ENCODE measurements at places on chromosomes 5 and 9. TPM values are rescaled to one million over a fixed set of nuclear protein-coding genes. Genes with fewer than 3 reads are reported as not detected.
A peak's percentile ranks its signal among the peaks of the same experiment; 100 is the strongest.

DNA sequence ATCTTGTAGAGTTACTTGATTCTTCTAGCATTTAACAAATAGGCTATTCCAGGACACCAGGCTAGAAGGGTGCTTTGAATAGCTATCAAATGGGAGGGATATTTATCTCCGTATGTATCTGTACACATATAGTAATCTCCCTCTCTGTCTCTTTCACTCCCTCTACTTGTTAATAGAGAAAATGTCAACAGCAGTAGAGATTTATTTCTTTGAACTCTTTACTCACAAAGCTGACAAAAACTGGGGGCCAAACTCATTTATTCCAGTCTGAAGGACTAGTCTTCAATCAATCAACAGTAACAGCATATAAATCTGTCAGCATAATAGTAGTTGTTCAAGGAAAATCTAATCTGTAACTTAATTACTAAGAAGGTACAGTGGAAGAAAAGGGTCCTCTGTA lies 78.2 kb upstream of the FER start:
- no peak for DNase-seq

DNA sequence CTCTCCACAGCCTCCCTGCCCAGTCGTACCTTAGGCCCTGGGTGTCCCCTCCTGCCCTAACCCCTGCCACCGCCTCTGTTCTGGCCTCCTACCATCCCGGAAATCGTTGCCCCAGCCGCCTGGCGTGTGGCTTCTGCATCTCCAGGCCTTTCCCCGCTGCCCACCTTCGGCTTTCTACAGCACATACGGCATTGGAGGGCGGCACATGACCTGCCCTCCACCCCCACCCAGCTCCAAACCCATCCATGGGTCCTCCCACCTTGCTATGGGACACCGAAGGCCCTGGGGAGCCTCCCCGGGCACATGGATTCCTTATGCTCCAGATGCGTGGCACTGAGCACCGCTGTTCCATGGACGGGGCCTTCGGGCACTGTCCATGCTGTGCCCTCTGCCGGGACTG lies 32.0 kb downstream of the FGF18 start:
- DNase-seq: no peak

DNA sequence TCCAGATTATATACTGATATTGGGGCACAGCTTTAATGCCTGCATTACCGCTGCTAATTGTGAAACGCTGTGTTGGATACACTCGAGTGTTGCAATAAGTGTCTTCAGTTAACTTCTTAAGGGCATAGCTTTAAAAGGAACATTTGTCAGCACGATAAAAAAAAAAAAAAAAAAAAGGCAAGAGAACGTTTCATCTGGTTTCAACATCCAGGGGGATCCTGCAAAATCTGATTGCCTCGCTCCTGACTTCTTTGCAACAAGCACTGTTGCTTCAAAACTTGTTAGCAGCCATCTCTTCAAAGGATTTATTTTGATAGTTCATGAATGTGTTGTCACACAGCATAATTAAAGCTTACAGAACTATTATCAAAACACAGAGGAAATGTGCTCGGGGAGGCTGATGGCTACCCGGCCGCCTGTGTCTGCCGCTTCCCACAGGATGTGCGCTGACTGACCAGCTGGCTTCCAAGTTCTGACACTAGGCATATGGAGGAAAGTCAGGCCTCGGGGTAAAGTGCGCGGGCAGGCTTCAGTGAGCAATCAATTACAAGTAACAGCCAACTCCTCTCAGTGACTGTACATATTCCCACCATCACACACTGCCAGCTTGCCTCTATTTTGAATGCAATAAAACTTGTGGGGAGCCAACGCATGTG lies 77.7 kb downstream of the EBF1 start:
- DNase-seq: peak; percentile 79

DNA sequence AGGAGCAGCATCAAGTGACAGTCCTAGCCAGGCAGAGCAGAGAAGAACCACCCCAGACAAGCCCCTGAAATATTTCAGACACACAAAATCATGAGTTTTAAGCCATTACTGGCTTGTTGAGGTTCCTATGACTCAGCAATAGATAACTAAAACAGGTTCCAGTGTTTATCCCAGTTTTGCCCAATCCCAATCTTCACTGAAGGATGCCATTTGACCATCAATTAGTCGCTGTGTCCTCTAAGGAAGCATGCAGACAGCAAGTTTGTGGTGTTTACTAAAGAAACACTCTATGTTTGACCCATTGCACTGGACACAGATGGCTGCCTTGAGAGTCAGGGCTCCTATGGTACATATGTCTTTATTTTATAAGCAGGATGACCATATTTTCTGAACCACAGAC lies 186.7 kb downstream of the SYK start:
- DNase-seq: no peak

DNA sequence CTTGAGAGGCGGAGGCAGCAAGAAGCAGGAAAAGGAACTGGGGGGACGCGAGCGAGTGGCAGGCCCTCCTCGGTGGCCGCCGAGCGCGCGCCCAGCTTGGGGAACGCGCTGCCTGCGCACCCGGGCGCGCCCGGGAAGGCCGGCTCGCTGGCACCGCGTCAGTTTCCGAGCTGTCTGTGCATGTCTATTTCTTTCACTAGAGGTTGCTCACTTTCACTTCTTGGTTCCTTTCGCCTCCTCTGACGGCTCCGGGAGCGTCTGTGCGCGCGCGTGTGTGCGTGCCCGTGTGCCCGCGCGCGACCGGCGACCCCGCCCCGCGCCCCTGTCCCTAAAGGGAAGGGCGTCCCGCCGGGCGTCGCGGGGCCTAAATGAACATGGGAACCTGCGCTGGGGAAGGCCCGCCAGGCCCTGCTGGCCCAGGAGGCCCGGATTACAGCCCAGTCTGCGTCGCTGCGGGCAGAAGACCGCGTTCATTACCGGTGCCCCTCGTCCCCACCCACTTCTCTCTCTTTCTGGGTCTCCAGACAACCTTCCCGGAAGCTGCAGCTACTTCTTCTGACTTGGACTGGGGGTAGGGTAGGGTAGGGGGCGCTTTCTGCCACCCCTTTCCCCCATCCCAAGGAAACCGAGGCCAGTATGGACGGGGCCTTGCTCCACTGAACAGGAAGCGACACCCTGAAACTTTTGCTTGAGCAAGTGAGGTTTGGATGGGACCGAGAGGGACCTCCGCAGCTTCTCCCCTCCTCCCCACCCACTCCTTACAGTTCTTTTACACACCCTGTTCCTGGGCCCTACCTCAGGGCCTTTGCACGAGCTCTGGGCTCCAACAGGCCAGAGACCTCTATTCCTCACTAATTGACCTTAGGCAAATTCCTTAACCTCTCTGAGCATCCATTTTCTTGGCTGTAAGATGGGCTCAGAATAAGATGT lies 205.8 kb upstream of the IER5L start:
- no peak for DNase-seq

ADGRD2 gene
- 0.16 TPM for polyA plus RNA-seq

Data from right renal pelvis (tissue), 4 donors.